ENCODE measurements at places on chromosomes 6 and 20.

- no peak for DNase-seq
Observed at GRCh38 chr6:95365454-95365853, 211.9 kb upstream of the MANEA start.

GRCh38 chr20:26209171-26209941, 512.7 kb upstream of the ZNF337 start:
- no peak for DNase-seq

DNA sequence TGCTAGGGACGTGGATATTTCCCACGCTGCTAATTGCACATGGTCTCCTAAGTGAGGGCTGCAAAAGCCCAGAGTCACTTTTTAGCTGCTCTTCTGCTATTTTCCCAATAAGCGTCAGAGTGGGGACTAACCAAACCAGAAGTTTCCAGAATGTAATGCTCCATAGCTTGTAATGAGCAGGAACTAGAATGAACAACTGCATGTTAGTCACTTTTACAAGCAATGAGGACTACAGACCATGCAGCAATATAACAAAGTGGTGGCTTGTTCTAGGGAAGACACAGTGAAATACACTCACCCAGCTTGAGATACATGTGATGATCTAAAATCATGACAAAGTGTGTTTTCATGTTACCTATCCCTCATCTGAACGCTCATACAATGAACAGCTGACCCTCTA, 314.1 kb upstream of the SGK1 start:
- DNase-seq: no peak

DNA sequence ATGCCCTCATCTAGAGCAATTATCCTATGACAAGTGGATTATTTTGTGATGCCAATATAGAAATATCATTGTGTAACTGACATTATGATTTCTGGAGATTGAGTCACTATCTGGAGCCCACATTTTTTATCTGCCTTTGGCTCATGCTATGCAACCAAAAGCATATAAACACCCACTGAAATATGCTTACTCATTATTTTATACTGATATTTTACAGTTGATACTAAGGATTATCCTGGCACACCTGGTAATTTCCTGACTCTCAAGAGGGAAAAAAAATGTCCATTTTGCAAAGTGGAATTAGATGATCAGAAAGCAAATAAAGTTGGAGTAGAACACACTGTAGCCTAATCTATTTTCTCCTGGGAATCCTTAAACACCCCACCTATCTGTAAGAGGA, 154.5 kb downstream of the PKHD1 start:
- DNase-seq: no peak
